SJSA1 (cell line): ENCODE measurements at places on chromosomes 13 and 19. TPM values are rescaled to one million over a fixed set of nuclear protein-coding genes. Genes with fewer than 3 reads are reported as not detected.

- DNase-seq, result peak; percentile 96
Observed at GRCh38 chr19:8526345-8527091, 12.6 kb upstream of the ZNF414 start.

- peak; percentile 54 for DNase-seq
Observed at GRCh38 chr13:113650275-113650674, 7.7 kb downstream of the ATP4B start.

GRCh38 chr13:110229905-110230563 lies 76.9 kb downstream of the COL4A1 start:
- DNase-seq, result no peak

GRCh38 chr19:39083983-39084731 lies at the start of gene ACP7:
ACP7 (plus strand) TSS chr19:39084368; CDS start chr19:39085270, 902 bp downstream.
- no peak for DNase-seq

- DNase-seq, result no peak
Observed at GRCh38 chr13:114110091-114110829, 22.2 kb downstream of the RASA3 start.

The MYH14 gene
- not detected in 2 replicates for total RNA-seq

The ERICH4 gene
- not detected in 2 replicates for total RNA-seq

The NLRP11 gene
- not detected in 2 replicates for total RNA-seq
